ENCODE measurements at places on chromosomes 4 and X.

- DNase-seq = no peak
Measured at GRCh38 chr4:1522606-1523005, 116.4 kb upstream of the NKX1-1 start.

DNA sequence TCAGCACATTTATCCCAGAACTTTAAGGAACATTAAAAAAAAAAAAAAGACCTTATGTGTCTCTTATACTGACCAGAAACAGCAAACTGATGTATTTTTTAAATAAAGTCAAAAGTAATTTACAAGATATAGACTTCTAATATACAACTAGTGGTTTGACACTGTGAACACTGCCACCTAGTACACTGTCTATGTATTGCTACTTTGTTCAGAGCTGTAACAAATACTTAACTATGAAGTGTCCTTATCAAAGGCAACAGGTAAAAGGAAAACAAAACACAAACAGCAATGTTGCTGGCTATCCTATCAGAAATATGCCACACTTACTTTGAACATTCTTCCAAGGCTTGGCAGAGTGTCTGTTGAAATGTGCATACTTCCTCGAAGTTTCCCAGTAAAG, 60.4 kb downstream of the CD40LG start:
- DNase-seq = no peak

DNA sequence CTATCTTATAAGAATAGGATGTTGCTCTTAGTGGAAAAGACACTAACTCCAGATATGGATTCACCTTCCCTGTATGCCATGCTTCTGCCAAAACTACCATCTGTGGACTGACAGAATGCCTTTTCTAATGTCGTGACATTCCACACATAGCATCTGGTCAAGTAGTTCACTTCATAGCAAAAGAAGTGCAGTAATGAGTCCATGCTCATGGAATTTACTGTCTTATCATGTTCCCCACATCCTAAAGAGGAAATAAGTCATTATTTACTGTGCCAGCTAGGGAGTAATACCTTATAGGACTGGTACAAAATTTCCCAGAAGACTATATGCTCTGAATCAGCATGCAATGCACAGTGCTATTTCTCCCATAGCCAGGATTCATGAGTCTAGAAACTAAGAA, 562.4 kb downstream of the TLL1 start:
- no peak for DNase-seq

- no peak for DNase-seq
Measured at GRCh38 chr4:31714238-31714637, 994.1 kb downstream of the PCDH7 start.

DNA sequence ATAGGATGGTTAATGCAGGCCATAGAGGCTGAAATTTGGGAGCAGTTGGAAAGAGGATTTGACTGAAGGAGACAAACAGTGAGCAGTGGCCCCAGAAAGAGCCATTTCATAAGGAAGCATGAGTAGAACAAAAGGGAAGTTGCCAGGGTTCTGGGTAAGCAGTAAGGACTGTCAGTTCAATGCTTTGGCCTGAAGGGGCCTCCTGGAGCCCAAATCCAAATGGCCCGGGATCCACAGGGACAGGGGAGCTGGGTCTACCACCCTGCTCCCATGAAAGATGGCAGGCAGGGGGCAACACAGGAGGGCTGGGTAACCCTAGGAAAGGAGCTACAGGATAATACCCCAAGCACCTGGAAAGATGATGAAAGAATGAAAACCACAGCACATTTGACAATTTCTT, 4.1 kb upstream of the INTS6L start:
- no peak for DNase-seq

DNA sequence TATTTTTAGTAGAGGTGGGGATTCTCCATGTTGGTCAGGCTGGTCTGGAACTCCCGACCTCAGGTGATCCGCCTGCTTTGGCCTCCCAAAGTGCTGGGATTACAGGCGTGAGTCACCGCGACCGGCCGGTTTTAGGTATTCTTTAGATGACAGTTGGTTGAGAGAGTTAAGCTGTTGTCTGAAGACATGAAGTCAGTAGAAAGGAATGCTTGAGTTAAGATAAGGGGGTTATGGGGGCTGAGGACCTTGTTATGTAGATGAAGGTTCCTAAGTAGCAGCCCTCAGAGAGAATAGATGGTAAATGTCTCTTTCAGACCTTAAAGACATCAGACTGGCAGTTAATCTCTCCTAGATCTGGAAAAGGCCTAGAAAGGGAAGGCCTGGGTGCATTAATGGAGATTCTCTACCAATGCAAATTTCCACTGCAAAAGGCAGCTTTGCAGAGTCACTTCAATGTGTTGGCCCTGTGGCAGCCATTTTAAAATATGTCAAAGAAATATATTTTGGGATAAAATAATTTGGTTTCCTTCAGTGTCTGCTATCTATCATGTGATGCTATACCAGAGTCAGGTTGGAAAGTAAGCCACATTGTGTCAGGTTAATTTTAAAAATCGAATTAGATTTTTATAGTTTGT, 6.4 kb upstream of the ZNF674 start:
- DNase-seq = no peak

DNA sequence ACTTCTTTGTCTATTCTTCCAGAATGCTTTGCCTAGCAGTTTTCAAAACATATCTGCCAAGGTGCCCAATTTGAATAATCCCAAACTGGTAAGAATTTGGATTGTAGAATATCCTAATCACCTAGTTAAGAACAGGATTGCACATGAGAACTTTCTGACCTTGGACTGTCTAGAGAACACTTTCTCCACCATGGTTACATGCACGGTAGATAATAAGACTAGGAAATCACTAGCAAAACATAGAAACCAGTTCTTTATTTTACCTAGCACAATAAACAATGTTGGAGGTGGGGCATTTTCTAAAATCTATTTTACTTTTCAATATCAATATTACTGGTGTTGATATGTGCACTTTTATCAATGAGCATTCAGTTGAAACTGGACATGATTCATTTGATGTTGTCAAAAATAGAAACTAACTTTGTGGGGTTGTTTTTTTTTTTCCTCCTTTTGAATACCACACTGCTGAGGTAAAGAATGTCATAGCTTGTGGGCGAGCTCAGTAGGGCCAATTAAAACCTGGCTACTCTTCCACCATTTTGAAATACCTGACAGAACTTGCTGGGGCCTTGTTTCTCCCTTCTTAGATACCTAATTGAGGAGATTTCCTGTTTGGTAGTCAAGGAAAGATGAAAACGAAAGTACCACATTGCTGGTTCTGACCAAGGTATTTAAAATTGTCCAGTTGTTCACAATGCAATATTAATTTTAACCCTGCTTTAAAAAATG, 10.4 kb downstream of the MID1IP1 start:
- no peak for DNase-seq

GRCh38 chr4:142272452-142272851, 573.6 kb downstream of the INPP4B start:
- no peak for DNase-seq

- DNase-seq = no peak
Measured at GRCh38 chr4:151314479-151314878, 10.9 kb downstream of the SH3D19 start.

DNA sequence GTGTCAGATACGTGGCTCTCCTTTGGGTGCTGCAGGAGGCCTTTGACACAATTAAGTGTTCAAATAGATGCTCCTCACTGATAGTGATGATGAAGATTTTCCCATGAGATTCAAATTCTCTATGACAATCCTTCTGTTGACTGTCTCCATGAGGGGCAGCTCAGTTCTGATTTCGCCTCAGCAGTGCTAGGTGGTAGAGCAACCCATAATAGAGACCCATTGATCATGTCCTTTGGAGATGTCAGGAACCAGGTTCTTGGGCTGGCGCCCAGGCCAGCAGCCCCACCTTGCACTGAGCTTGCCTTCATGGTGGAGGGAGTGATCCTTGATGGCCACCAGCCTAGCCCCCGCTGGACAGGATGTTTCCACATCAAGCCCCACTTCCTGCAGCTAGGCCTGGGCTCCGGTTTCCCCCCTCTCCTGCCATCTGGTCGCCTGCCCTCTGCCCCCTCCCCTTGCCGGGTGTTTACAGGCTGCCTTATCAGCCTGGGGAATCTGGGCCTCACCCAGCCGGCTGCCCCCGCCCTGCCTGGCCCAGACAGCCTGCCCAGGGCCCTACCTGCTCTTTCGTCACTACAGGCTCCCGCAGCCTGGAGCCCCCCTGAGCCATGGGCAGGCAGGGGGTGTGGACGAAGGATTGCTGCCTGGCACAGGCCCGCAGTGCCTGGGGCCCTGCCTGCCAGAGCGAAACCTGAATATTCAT, 12.6 kb downstream of the ELF4 start:
- DNase-seq = no peak

- DNase-seq = no peak
Measured at GRCh38 chrX:110428144-110428543, 69.5 kb downstream of the RTL9 start.

- no peak for DNase-seq
Measured at GRCh38 chr4:13553081-13553480, 8.8 kb upstream of the NKX3-2 start.

DNA sequence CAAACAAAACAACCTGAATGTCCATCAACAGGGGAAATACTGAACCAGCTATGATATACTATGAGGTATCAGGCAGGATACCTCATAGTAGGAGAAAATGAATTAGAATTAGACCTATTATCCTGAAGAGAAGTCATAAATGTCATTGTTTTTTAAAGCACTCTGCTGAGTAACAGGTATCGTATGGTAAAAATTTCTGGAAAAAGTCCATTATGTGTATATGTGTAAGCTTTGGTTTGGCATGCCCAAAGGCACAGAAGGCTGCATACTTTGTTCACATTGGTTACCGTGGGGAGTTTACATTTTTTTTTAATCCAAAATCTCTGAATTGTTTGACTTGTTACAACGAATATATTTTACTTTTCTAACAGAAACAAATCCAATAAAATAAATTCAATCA, 70.5 kb downstream of the RPS3A start:
- no peak for DNase-seq

DNA sequence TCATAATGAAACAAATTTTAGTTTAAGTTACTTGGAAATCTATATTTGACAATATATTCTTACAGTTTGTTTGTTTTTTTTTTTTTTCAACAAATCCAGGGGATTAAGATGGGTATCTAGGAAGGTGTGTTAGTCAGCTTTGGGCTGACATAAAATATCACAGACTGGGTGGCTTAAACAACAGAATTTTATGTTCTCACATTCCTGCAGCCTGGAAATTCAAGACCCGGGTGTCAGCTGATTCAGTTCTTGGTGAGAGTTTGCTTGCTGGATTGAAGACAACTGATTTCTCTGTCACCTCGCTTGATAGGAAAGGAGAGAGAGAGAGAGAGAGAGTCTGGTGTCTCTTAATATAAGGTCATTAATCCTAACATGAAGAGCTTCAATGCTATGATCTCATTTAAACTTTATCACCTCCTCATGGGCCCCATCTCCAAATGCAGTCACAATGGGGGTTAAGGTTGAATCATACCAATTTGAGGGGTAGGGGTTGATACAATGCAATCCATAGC, 465.2 kb downstream of the CENPC start:
- DNase-seq = no peak

DNA sequence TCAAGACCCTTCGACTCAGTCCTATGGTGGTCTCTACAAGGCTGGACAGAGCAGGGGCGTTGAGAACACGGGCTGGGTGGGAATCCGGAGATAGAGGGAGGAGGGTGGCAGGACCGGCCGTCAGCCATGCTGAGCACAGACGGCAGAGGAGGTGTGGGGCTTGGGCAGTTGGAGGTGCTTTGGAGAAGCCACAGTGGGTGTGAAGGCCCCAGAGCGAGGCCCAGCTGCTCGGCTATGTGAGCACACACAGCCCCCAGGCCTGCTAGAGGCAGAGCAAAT, 4.2 kb downstream of the PDE6B start:
- DNase-seq = no peak
